ENCODE measurements at places on chromosomes 5 and 9.

- no peak overlapping the region for H3K27ac ChIP-seq
- no peak for DNase-seq
- no peaks in the 10 kb centered on the region for H3K36me3 ChIP-seq
- no peaks in the 10 kb centered on the region for H3K4me1 ChIP-seq
Observed at GRCh38 chr9:98127226-98127625, 8.2 kb upstream of the TRIM14 start.

DNA sequence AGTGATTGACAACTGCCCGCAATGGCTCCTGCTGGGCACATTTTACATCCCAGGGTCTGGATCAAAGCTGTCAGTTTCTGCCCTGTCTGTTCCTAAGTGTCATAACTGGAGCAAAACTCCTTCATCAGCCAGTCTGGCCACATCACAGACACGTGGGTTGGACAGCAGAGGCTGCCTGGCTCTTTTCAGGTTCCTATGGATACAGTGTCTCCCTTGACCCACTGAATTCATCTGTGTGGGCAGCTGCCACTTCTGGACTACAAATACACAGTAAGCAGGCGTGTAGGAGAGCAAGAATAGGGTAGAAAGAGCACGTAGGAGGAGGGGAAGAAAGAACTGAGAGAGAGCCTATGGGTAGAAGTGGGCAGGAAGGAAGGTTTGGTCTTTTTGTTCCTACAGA, 238.0 kb downstream of the ENC1 start:
- no peak overlapping the region for H3K4me3 ChIP-seq
- H3K27ac ChIP-seq: no peak overlapping the region
- no peaks in the 10 kb centered on the region for H3K36me3 ChIP-seq
- DNase-seq: peak; percentile 58

GRCh38 chr5:31332160-31332559, 138.7 kb downstream of the CDH6 start:
- no peak overlapping the region for H3K27ac ChIP-seq
- no peak for DNase-seq
- H3K4me1 ChIP-seq: no peaks in the 10 kb centered on the region
- no peaks in the 10 kb centered on the region for H3K36me3 ChIP-seq
- no peaks in the 10 kb centered on the region for H3K27me3 ChIP-seq

- no peak for DNase-seq
- no peak overlapping the region for H3K27ac ChIP-seq
- H3K36me3 ChIP-seq: no peaks in the 10 kb centered on the region
- no peaks in the 10 kb centered on the region for H3K27me3 ChIP-seq
- no peaks in the 10 kb centered on the region for H3K4me1 ChIP-seq
Observed at GRCh38 chr5:23977997-23978396, 470.6 kb downstream of the PRDM9 start.

GRCh38 chr5:43315263-43315662, 2.1 kb upstream of the HMGCS1 start:
- DNase-seq: no peak
- H3K27ac ChIP-seq: no peak overlapping the region
- no peaks in the 10 kb centered on the region for H3K27me3 ChIP-seq
- peaks cover 12% of the 10 kb centered on the region for H3K4me1 ChIP-seq

DNA sequence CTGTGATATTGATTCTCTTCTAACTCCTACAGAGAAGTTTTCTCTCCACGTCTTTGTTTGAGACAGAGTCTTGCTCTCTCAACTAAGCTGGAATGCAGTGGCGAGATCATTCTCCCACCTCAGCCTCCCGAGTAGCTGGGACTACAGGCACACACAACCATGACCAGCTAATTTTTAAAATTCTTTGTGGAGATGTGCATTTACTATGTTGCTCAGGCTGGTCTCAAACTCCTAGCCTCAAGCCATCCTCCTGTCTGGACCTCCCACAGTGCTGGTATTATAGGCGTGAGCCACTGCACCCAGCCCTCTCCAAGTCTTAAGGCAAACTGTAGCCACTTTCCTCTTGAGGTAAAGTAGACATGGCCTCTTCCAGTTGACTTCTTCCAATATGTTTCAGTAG, 72.2 kb downstream of the SNX18 start:
- H3K4me3 ChIP-seq: no peak overlapping the region
- no peaks in the 10 kb centered on the region for H3K4me1 ChIP-seq
- H3K36me3 ChIP-seq: no peaks in the 10 kb centered on the region
- no peaks in the 10 kb centered on the region for H3K27me3 ChIP-seq
- DNase-seq: no peak

DNA sequence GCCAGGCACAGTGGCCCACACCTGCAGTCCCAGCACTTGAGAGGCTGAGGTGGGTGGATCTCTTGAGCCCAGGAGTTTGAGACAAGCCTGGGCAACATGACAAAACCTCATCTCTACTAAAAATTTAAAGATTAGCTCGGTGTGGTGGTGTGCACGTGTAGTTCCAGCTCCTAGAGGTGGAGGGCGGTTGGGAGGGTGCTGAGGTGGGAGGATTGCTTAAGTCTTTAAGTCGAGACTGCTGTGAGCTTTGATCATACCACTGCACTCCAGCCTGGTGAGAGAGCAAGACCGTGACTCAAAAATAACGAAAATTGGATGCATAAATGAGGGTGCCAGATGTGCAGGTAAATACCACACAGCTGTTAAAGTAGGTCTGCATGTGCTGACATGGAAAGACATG, 39.3 kb upstream of the TDRD7 start:
- no peak overlapping the region for H3K4me3 ChIP-seq
- H3K36me3 ChIP-seq: no peaks in the 10 kb centered on the region
- H3K4me1 ChIP-seq: no peaks in the 10 kb centered on the region
- H3K27me3 ChIP-seq: no peaks in the 10 kb centered on the region
- no peak overlapping the region for H3K27ac ChIP-seq

DNA sequence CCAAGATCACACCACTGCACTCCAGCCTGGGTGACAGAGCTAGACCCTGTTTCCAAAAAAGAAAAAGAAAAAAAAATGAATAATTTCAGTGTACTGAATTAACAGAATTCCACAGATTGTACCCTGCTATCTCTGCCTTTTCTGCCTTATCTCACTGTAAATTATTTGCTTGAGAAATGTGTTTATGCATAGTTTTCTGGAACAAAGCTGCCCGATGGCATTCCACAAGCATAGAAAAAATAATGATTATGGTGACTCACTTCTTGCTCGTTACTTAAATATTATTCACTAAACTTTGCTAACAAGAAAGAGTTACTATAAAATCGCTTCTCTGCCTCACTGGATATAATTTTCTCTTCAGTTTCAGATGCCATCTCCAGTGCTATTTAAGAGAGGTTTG, 88.7 kb upstream of the FAM169A start:
- DNase-seq: peak; percentile 23
- peaks cover 28% of the 10 kb centered on the region for H3K4me1 ChIP-seq
- H3K27me3 ChIP-seq: no peaks in the 10 kb centered on the region
- H3K27ac ChIP-seq: peak overlapping the region; percentile 46
- H3K4me3 ChIP-seq: no peak overlapping the region
- no peaks in the 10 kb centered on the region for H3K36me3 ChIP-seq

- no peaks in the 10 kb centered on the region for H3K36me3 ChIP-seq
- H3K27me3 ChIP-seq: no peaks in the 10 kb centered on the region
- no peak overlapping the region for H3K27ac ChIP-seq
- DNase-seq: no peak
Observed at GRCh38 chr5:56647099-56647850, 168.1 kb upstream of the MAP3K1 start.

DNA sequence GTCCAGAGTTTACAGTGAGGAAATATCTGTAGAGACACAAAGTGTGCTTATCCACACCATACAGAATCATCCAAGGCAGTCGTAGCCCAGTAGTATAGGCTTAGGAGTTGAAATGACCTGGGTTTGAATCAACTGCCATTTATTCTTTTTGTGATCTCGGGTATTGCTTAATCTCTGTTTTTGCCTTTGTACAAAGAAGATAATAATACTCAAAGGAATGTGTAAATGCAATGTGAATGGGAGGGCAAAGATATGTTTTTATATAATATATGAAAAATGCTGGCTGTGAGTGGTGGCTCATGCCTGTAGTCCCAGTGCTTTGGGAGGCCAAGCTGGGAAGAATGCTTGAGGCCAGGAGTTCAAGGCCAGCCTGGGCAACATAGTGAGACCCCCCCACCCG, 141.1 kb downstream of the SPATA31D1 start:
- peaks cover 13% of the 10 kb centered on the region for H3K4me1 ChIP-seq
- peak; percentile 11 for DNase-seq
- H3K4me3 ChIP-seq: no peak overlapping the region
- no peaks in the 10 kb centered on the region for H3K36me3 ChIP-seq
- no peak overlapping the region for H3K27ac ChIP-seq
- no peaks in the 10 kb centered on the region for H3K27me3 ChIP-seq

DNA sequence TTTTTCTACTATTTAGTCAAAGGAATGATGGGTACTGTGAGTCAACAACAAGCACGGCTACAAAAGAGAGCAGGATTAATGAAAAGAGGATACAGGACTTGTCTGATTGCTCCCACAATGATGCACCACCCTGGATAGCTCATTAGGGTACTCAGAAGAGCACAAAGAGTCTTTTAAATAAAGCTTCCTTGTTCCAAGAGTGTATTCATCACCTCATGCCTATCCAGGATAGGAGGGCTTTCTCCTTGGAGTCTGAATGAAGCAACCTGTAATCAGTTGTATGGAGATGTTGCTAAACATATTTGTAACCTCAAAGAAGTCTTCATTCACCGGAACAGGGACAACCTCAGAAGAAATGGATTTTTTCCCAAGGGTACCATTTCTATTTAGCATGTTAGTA, 219.5 kb upstream of the TMEM161B start:
- no peaks in the 10 kb centered on the region for H3K27me3 ChIP-seq
- H3K4me1 ChIP-seq: no peaks in the 10 kb centered on the region
- H3K36me3 ChIP-seq: no peaks in the 10 kb centered on the region

GRCh38 chr9:761176-761792, 80.2 kb upstream of the DMRT1 start:
- H3K27me3 ChIP-seq: peaks cover 5% of the 10 kb centered on the region
- no peaks in the 10 kb centered on the region for H3K36me3 ChIP-seq
- peaks cover 12% of the 10 kb centered on the region for H3K4me1 ChIP-seq
- DNase-seq: peak; percentile 71

DNA sequence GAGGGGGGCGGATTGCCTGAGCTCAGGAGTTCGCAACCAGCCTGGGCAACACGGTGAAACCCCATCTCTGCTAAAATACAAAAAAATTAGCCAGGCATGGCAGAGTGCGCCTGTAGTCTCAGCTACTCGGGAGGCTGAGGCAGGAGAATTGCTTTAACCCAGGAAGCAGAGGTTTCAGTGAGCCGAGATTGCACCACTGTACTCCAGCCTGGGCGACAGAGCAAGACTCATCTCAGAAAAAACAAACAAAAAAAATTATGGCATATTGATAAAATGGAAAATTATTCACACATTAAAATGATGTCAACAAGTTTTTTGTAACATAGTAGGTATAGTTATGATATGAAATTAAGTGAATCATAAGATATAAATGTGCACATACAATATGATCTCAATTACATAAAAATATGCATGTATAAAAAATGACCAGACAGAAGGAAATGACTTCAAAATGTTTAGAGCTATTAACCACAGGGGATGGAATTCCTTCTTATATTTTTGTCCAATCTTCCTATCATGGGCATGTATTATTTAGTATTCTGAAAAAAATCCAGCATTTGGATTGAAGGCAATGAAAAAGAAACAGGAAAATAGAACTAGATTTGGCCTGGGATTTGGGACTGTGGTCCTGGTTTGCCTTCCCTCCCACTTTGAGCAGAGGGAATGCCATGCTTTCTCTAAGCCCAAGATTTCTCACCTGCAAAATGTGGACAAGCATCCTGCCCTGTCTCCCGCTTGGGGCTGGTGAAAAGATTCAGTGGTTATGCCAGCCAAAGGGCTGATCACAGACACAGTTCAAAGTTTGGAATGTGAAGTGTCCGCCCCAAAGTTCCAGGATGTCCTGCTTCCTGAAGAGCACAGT, 19.5 kb downstream of the SPAAR start:
- no peaks in the 10 kb centered on the region for H3K27me3 ChIP-seq
- no peaks in the 10 kb centered on the region for H3K36me3 ChIP-seq
- no peak overlapping the region for H3K4me3 ChIP-seq
- DNase-seq: no peak

- peak; percentile 95 for DNase-seq
- H3K27me3 ChIP-seq: no peaks in the 10 kb centered on the region
- no peak overlapping the region for H3K27ac ChIP-seq
- peaks cover 28% of the 10 kb centered on the region for H3K36me3 ChIP-seq
Observed at GRCh38 chr9:136011703-136012496, 50.7 kb upstream of the UBAC1 start.

DNA sequence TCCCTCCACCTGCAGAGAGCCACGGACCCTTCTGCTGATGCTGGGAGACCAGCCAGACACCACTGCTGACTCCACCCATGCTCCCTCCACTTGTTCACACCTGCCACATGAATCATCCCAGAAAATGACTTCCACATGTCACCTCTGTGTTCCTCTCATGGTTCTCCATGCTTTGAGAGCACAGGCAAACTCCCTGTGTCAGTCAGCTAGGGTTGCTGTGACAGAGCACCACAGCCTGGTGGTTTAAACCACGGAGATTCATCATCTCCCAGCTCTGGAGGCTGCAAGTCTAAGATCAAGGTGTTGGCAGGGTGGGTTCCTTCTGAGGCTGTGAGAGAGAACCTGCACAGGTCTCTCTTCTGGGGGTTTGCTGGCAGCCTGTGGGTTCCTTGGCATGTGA, 381.4 kb downstream of the GADD45G start:
- no peak for DNase-seq
- H3K36me3 ChIP-seq: no peaks in the 10 kb centered on the region
- no peaks in the 10 kb centered on the region for H3K27me3 ChIP-seq

GRCh38 chr5:150209099-150209635, 19.3 kb downstream of the SLC6A7 start:
- H3K4me1 ChIP-seq: peaks cover 24% of the 10 kb centered on the region
- H3K27me3 ChIP-seq: no peaks in the 10 kb centered on the region
- peak overlapping the region; percentile 39 for H3K4me3 ChIP-seq
- peak overlapping the region; percentile 90 for H3K27ac ChIP-seq
- no peaks in the 10 kb centered on the region for H3K36me3 ChIP-seq

DNA sequence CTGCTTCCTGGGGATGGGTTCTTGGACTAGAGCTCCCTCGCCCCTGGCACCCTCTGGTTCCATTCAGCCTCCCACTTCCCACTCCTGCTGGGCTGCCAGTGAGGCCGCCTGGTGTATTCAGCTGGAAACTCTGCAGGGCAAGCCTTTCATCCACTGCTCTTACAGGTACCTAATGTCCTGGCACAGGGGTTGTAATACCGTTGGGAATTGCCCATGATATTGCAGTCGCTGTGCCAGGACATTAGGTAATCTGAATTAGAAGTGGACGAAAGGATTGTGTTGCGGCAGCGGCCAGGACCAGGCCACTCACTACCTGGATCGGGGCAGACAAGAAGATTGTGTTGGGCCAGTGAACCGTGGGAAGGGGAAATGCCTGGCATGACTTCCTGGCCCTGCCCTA, 13.1 kb downstream of the TMOD1 start:
- no peak overlapping the region for H3K27ac ChIP-seq
- H3K27me3 ChIP-seq: peaks cover 10% of the 10 kb centered on the region
- no peak overlapping the region for H3K4me3 ChIP-seq
- no peaks in the 10 kb centered on the region for H3K36me3 ChIP-seq

DNA sequence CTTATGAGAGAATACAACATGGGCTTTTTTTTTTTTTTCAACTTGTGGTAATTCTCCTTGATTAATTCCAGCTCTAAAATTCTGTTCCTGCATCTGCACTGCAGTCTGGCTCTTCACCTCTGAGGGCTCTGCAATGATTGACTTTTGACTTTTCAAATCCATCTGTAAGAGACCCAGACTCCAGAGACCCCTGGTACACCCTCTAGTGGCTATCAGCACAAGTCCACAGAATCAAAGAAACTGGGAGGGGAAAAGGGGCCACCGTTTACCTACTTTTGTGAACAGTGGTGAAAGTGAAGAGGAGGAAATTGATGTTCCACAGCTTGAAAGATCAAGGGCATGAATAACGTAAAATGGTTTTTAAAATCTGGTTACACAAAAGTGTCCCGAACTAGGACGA, 151.6 kb downstream of the SLIT3 start:
- no peaks in the 10 kb centered on the region for H3K36me3 ChIP-seq
- no peaks in the 10 kb centered on the region for H3K27me3 ChIP-seq
- DNase-seq: no peak
- H3K27ac ChIP-seq: no peak overlapping the region
- H3K4me3 ChIP-seq: no peak overlapping the region
